Stimulated activated CD4-positive, alpha-beta T cell treated with anti-CD3 and anti-CD28 coated beads, TNF-alpha, amount 100 ng/mL, for 1 hour (primary cell): ENCODE measurements at places on chromosomes 1 and 21.

DNA sequence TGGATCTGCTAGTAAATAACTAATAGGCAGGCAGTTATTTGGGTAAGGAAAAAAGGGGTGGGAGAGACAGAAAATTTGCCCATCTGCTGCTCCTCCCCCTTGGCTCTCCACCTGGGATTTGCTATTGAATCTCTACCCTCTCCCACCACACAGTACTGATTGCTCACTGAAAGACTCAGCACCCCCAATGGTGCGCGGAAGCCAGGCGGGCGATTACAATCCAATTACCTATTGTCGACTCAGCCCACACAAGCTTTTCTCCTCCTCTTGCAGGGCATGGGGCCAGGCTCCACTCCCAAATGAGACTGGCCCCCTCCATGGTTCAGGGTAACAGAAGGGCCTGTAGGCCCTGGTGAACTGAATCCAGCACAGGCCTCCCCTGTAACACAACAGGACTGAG, 2.7 kb upstream of the HMGN2 start:
- no peak for DNase-seq

- no peak for DNase-seq
These were observed 52.9 kb downstream of the MRPS6 start for GRCh38 chr21:34126269-34126668.

DNA sequence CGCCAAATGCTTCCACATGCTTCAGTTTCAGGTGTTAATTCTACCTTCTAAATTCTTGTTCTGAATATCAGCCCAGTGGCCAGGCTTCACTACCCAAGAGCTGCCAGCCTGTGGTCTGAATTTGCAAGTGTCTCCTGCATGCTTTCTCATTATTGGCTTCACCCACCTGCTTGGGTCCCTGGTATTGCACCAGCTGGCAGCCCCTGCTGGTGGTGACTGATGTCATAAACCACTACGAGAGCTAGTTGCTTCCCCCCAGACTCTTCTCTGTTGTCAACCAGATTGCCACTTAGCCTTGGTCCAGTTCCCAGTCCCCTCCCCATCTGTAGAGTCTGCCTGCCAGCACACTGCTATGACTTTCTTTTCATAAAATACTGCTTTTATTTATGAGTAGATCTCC, 197.7 kb upstream of the DUSP10 start:
- DNase-seq = no peak

DNA sequence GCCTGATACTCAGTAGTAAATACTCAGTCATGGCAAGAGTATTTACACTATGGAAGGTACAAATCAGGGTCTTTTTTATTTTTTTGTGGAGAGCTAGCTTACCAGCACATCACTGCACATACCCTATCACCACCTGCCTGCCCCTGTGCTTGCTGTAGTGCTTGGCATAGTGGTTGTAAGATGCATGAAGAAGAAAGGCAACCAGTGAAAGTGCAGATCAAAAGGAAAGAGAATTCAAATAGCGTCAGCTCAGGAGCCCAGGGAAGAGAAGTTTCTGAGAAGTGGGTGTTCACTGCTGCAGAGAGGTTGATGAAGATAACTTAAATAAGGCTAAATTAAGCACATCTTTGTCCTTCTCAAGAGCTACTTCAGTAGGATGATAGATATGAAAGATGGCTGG, 76.0 kb downstream of the DTL start:
- DNase-seq = no peak

DNA sequence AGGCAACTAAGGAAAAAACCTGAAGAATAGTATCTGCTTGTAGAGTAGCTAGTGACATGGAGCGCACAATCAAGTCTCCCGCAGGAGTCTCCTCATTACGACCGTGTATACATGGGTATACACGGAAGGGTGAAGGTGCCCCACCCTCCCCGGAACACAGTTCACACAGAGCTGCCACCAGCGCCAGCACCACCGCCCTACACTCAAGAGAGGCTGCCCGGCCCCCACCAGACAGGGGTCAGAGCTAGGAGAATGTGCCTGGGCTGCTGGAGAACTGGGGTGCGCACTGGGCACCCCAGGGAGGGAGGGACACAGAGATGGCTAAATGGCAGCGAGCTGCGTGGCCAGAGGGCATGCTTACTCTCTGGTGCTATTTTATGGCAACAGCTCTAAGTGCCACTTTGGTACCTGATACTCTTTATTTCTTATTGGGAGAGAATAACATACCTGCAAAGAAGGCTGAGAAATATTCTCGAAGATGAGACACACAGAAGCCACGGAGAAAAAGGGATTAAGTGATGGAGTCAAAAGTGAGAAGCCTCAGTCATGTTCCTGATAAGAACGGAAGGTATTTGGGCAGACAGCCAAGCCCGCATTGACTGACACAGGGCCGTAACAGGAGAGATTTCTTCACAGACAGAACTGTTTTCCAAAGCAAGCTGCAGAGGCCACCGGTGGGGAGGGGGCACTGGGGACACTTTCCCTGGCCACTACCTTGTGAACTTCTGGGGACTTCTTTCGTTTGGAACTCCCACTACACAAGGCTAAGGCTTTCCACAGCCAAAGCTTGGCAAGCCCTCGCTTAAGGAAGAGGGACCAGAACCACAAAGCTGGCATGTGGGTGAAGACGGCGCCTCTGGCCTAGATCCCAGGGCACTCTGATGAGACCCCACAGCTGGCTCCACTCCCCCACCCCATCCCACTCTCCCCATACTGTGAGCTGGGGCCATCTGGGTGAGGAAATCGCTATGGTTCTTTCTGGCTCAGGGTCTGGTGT, 108.0 kb downstream of the PGBD5 start:
- no peak for DNase-seq

DNA sequence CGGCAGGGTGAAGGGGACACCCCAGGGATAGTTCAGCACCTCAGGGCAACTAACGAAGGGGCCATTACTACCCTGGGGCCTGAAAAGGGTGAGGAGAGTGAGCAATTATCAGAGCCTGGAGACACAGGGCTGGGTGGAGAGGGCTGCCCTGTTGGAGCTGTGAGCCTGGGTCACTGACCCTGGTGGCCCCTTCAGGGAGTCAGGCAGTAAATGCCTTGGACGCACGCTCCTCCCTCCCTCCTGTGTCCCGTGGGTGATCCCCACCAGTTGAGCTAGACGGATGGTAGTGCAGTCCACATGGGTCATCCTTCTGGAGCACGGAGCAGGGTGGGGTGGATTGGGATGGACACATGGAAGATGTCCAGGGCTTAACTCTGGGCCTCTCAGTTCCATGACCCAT, 305.3 kb downstream of the PTPRU start:
- DNase-seq = no peak

GRCh38 chr1:54792686-54793282, 8.3 kb downstream of the TTC22 start:
- no peak for DNase-seq

GRCh38 chr1:44511363-44511762, 106.3 kb downstream of the RNF220 start:
- no peak for DNase-seq

DNA sequence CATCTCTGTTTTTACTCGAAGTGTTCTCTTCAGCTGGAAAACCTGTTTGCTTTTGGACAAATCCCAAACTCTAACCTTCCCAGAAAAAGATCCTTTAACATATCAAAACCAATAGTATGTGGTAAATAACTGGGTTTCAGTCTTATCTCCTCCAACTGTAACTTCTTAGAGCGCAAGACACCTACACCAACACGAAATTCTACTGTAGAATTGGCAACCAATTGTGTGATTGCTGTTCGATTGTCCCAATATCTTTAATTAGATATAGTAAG, 5.8 kb upstream of the MPZL1 start:
- DNase-seq = no peak

DNA sequence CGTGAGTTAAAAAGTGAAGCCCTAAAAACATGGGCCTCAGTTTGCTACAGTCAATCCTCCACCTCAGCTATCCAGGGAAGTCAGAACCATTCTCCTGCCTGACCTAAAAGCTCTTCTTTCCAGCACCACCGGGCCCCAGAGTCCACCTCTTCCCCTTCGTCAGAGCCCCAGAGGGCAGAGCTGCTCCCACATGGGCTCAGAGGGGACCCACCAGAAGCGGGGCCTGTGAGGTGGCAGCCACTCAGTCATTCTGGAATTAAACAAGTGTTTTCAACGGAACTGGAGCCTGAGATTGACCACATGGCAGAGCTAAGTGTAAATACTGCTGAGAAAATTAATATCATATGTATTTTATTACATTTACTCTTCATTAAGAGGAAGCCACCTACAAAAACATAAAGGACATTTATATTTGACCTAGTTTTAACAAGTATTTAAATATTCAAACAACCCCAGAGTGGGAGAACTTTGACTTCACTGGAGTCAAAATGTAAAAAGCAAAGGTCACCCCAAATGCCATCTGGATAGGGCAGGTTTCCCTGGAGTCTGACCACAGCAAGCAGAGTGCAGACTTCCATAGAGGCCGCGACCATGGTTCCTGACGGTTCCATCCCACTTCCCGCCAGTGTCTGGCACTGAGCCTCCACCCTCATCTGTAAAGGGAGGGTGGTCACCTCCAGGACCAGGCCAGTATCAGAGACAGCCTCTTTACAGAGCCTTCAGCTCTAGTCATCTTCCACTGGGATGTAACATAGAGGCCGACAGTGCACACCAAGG, 1.8 kb downstream of the SUMO3 start:
- no peak for DNase-seq

GRCh38 chr1:39173995-39174380, 30.5 kb upstream of the MACF1 start:
- no peak for DNase-seq

DNA sequence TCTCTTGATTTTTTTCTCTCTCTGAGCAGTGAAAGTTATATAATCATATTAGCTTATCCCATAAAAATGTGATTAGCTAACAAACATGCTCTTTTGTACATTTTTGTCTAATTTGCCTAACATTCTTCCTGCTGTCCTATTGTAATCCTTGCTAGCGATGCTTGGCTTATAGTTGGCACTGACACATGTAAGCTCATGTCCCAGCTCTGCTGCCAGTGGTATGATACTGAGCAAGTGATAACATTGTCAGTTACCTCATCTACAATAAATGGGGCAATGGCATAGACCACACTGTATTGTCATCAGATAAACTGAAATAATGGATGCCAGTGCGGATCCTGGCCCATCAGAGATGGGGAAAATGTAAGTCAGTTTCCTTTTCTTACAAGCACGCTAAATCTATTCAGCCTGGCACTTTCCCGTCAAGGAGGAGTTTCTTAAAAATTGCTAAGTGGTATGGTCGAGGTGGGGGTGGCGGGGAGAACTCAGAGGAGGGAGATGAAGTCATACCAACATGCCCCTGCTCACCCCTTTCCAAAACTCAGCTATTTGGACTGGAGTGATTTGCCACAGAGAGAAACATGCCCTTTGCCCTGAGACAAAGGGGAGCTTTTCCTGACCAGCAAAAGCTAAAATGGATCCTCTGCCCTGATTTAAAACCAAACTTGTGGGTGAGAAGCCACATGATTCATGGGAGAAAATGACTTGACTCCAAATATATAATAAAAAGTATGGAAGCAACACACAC, 1.3 kb downstream of the FYB2 start:
- no peak for DNase-seq

DNA sequence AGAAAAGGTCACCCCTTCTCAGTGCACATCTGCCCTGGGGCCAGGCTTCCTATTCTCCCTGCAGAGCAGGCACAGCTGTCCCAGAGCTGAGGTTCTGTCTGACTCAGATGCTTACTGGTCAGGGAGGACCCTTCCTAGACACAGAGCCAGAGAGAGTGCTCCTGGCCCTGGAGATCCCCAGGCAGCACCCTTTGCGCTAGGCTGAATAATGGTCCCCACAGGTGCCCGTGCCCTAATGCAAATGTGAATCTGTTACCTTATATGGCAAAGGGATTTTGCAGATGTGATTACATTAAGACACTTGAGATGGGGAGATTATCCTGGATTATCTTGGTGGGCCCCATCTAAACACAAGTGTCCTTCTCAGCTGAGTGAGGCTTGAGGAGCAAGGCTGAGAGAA, 2.6 kb upstream of the TNNI1 start:
- no peak for DNase-seq

GRCh38 chr1:226063977-226064815, 1.7 kb downstream of the H3-3A start:
- DNase-seq = no peak

GRCh38 chr21:43193651-43194302, 25.0 kb downstream of the CRYAA start:
- DNase-seq = no peak

- no peak for DNase-seq
These were observed 16.8 kb upstream of the POGZ start for GRCh38 chr1:151476083-151476482.

- DNase-seq = no peak
These were observed 271.6 kb upstream of the SGIP1 start for GRCh38 chr1:66262208-66262963.

GRCh38 chr1:41664861-41665640, 180.6 kb upstream of the EDN2 start:
- DNase-seq = no peak

DNA sequence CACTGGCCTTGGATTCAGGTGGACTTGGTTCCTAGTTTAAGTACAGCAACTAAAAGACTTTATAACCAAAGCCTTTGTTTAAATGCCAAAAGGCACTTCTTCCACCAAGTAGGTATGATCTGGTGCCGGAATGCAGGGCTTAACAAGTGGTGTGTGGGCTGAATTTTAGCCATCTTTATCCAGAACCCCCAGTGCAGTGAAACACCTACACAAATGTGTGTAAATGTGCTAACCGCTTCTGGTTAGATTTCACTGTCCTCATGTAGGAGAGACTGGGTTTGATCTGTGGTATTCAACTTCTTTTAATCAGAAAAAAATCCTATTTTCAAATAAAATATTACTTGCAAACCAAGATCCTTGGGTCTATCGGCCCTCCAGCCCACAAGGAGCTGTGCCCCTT, 10.3 kb downstream of the SLAMF1 start:
- no peak for DNase-seq

- no peak for DNase-seq
These were observed 174.1 kb upstream of the EDN2 start for GRCh38 chr1:41658431-41659158.

DNA sequence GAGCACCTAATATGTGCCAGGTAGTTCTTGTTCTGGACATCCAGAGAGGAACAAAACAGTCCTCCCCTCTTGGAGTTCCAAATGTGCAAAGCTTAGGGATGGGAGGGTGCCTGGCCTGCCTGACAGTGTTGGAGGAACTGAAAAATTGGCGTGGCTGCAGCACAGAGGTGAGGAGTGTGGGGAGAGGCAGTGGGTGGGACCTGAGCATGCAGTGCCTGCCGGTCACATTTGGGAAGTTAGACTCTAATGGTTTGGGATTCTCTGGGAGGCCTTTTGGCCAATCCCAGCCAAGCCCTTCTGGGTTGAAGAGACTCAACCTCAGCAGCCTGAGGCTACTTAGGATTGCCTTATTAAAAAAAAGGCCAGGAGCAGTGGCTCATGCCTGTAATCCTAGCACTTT, 2.3 kb upstream of the TCEA3 start:
- no peak for DNase-seq

DNA sequence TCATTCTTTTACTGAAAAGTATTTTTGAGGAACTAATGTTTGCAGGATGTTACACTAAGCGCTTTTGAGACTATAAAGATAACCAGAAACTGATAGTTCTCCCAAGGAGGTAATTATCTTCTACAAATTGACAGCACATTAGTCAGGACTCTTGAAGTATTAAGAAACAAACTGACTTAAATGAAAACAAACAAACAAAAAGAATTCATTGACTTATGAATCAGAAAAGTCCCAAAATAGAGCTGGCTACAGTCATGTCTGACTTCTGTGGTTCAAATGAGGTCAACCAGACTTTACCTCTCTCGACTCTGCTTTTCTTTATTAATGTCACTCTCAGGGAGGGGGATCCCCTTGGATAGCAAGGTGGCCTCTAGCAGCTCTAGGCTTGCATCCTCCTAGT, 296.8 kb downstream of the TPR start:
- no peak for DNase-seq
